ENCODE measurements at places on chromosomes 4 and X.

GRCh38 chr4:33961761-33962160 lies 2282.6 kb downstream of the ARAP2 start:
- no peak for DNase-seq

GRCh38 chr4:16875487-16875886 lies 23.0 kb downstream of the LDB2 start:
- no peak for DNase-seq

GRCh38 chrX:130085551-130086446 lies 24.5 kb downstream of the ELF4 start:
- no peak for DNase-seq

- DNase-seq: no peak
These were observed 30.0 kb downstream of the BBS12 start for GRCh38 chr4:122762520-122762919.

- DNase-seq: no peak
These were observed 26.8 kb downstream of the ADH7 start for GRCh38 chr4:99408346-99408745.

GRCh38 chr4:182740256-182740655 lies 176.9 kb downstream of the DCTD start:
- no peak for DNase-seq

- peak; percentile 23 for DNase-seq
These were observed at the start of gene PCDH19 for GRCh38 chrX:100409610-100410590. Gene PCDH19 (minus strand): TSS chrX:100410273. CDS start chrX:100408597, 1,676 bp downstream.

DNA sequence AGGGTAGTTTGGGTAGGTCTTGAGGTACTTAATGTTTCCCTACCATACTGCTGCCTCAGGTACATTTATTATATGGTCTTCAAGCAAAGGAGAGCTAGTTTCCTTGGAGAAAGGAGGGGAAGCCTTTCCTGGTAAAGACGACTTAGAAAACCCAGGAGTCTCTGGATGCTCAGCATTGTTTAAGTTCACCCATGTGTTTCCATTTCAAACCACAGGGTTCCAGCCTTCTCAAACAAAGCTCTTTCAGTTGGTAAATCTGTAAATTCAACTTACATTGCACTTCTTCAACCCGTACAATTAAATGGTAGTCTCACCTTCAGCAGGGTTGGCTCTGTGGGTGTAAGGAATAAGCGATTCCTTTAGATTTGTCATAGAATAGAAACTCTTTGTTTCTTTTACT lies 111.9 kb upstream of the UNC5C start:
- DNase-seq: no peak

GRCh38 chr4:118296729-118297128 lies 56.1 kb downstream of the PRSS12 start:
- no peak for DNase-seq

- DNase-seq: no peak
These were observed 44.7 kb downstream of the ANXA3 start for GRCh38 chr4:78596111-78596742.

GRCh38 chr4:26300314-26301307 lies 20.2 kb upstream of the RBPJ start:
- DNase-seq: no peak

GRCh38 chrX:103550415-103551051 lies 31.2 kb upstream of the RAB40A start:
- DNase-seq: no peak

DNA sequence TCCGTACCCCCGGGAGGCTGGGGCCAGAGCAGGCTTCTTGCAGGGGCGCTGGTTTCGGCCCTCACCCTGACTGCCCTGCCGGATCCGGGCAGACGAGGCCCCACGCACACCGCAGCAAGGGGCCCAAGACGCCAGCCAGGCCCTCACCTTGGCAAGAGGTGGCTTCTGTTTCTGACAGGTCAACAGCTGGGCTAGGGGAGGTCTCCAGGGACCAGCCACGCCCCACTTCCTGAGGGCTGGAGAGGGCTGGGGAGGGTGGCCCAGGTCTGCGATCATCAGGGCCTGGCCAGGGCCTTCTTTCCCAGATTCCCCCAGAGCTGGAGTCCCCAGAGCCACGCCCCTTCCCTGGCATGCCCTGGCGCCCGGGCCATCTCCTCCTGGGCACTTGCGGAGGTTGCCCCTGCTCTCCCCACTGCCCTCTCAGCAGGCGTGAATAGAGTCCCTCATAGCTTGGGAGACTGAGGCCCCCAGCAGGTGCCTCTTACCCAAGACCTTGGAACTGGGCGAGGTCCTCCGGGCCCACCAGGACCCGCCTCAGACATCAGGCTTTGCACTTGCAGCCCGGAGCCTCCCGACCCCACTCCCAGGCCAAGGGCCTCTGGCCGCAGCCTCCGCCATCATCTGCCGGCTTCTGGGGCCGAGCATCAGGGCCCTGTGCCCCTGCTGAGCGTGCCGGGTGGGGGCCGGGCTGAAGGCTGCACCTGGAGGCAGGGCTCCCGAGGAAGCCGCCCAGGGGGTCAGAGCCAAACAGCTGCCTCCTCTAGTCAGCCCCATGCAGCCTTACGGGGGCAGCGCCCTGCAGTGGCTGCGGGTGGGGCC lies 6.3 kb upstream of the FGFR3 start:
- DNase-seq: no peak

DNA sequence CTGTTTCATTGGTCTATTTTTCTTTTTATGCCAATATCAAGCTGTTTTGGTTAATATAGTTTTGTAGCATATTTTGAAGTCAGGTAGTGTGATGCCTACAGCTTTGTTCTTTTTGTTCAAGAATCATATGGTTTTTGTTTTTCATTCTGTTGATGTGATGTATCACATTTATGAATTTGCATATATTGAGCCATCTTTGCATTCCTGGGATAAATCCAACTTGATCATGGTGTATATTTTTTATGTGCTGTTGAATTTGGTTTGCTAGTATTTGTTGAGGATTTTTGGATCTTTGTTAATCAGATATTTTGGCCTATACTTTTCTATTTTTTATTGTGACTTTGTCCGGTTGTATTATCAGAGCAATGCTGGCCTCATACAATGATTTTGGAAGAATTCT lies 74.8 kb downstream of the GPAT3 start:
- DNase-seq: no peak

DNA sequence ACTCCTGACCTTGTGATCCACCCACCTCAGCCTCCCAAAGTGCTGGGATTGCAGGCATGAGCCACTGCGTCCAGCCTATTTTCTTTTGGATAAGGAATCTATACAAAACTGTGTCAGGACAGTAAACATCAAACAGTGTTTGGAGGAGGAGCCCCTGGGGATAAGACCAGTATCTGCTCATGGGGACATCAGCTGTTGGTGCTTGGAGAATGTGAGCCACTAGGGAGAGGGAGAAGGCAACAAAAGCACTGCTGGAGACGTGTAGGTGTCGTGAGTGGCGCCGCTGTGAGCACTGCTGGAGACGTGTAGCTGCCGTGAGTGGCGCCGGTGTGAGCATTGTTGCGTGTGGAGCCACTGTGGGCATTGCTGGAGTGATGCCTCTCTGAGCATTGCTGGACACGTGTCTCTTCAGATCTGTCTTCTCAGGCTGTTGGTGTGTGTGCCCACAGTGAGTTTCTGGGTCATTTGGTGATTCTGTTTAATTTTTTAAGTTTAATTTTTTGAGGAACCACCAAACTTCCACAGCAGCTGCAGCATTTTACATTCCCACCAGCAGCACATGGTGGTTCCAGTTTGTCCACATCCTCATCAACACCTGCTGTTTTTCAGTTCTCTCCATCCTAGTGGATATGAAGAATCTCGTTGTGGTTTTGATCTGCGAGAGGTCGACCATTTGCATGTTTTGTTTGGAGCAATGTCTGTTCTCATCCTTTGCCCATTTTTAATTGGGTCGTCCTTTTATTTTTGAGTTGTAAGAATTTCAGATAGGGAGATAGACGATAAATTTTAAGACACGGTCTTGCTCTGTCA lies 19.0 kb downstream of the DGKQ start:
- DNase-seq: no peak

GRCh38 chr4:31370866-31371465 lies 650.8 kb downstream of the PCDH7 start:
- peak; percentile 18 for DNase-seq

DNA sequence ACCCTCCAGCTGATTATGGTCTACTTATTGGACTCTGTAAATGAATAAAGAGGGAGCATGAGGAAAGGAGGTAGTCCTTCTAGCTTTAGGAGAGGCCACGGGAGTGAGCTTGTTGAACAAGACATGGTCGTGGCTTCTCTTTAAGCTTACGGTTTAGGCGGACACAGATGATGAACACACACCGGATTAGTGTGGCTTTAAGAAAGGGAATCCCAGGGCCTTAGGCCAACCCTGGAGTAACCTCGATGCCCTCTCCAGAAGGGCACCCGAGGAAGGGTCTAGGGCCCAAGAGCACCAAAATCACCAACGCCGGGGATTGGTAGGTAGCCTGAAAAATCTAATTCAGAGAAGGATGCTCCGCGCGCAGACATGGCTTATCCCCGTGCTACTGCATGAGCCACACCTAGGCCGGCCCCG lies 39.4 kb downstream of the ERVMER34-1 start:
- no peak for DNase-seq

GRCh38 chr4:102871772-102872171 lies 3.0 kb downstream of the CISD2 start:
- no peak for DNase-seq

GRCh38 chr4:156336511-156336910 lies 382.8 kb upstream of the CTSO start:
- DNase-seq: no peak

DNA sequence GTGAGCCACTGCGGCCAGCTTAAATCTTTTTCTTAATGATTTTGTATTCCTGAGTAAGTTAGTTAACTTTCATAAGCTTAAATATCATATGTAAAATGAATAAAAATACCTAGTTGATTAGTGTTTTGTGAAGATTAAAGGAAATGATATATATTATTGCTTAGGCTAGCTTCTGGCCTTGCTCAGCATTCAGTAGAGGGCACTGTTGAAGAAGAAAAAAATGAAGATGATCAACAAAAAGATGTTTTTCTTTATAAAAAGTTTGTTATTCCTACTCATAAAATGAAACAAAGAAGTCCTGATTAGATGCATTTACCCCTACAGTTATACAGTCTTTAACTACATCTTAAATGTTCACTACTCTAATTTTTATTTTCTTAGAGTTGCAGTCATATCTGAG lies 797.7 kb downstream of the RAPGEF2 start:
- no peak for DNase-seq

DNA sequence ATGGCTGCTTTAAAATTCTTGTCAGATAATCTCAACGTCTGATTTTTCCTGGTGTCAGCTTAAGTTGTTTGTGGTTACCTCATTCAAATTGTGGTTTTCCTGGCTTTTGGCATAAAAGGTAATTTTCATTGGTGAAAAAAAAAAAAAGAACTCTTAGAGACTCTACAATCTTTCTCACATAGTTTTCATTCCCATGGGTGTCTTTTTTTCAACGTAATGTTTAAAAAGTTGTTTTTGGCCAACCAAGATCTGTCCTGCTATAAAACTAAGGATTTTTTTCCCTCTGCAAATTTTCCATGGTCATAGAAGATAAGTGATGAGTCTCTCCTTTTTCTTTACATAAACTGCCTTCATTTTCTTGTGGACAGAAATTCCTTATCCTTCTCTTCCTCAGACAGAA lies 28.9 kb upstream of the RPS6KA6 start:
- DNase-seq: no peak

DNA sequence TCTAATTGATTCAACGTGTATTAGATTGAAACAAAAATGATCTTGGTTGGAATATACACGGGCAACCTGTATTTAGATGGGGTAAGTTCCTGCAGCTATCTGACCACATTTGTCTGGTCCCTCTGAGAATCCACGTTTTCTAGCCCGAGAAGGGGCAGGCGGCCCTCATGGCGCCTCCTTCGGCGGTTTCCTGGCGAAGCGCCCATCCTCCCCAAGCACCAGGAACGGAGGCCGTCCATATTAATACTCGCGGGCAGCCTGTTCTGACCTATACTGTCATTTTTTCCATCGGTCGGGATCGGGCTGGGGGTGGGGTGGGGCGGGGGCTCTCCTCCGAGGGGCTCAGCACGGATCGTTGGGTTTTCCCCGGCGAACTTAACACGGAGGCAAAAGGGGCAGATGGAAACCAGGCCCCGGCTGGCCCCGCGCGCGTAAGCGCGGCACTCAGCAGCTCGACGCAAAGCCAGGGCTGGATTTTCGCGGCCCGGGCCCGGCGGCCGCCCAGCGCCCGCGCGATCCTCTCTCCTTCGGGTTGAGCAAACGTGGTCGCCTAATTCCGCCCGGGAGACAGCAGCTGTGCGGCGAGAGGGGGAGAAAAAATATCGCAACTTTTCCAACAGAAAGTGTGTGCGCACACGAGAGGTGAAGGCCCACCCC lies 77.2 kb upstream of the BCOR start:
- peak; percentile 59 for DNase-seq

DNA sequence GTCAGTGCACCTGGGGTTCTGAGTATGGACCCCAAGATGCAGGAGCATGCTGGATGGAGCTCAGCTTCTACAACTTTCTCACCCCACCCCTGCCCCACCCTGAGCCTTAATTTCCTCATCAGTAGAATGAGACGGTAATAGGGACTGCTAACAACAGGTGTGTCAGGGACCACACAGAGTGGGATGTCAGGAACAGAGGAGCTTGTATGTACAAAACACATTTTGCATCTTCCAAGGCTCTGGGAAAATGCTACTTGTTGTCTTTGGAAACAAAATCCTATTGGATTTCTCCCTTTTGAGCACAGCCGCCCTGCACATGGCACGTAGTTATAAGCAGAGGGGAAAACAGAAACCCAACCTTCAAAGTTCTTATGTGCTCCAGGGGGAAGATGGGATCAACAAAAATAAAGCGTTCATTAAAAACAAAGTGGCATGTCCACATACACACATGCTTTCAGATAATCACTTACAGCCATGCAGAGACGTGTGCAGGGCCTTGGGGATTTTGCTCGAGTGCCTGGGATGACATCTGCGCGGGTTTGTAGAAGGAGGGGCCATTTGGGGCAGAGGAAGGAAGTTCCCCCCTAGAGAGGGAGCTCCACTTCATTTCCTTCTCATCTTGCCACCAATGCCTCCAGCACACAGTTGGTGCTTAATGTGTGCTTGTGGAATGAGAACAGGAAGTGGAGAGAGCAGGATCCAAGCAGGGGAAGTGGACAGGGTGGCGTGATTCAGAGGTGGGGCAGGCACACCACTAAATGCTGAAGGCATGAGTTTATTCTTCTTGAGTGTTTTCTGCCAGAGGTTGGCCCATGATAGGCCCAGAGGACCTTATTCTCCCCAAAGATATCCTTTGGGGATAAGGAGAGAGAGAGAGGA lies 138.9 kb downstream of the SMIM20 start:
- DNase-seq: no peak

DNA sequence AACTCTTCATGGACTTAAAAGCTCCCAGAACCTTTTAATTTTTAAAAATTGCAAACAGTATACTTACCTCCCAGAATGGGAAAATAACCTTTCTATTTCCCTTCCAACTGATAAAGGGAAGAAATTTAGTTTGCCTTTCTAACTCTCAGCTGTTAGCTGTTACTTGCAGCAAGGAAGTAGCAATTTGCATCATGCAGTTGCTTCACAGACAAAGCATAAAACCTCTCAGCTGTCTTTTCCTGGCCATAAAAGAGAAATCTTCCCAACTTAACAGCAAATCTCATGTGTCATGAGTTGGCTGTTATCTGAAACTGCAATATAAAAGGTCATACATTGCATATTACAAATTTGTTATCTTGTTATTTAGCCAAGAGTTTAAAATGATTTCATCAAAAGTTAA lies 18.4 kb downstream of the C4orf17 start:
- no peak for DNase-seq

Measured in NCI-H510A treated with DMSO at 0.1 percent for 48 hours (cell line).